Esophagus squamous epithelium (tissue), 5 donors: ENCODE measurements at places on chromosomes 2 and 18. TPM values are rescaled to one million over a fixed set of nuclear protein-coding genes. Genes with fewer than 3 reads are reported as not detected.
A peak's percentile ranks its signal among the peaks of the same experiment; 100 is the strongest.

DNA sequence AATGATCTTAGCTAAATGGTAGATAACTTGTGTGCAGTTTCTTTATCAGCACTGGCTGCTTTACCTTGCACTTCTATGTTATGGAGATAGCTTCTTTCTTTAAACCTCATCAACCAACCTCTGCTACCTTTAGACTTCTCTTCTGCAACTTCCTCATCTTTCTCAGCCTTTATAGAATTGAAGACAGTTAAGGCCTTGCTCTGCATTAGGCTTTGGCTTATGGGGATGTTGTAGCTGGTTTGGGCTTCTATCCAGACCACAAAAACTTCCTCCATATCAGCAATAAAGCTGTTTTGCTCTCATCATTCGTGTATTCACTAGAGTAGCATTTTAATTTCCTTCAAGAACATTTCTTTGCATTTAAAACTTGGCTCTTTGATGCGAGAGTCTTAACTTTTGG, 123.7 kb downstream of the PIK3C3 start:
- H3K27ac ChIP-seq = no peak overlapping the region
- peaks cover 3% of the 10 kb centered on the region for H3K36me3 ChIP-seq
- H3K4me3 ChIP-seq = no peak overlapping the region
- no peaks in the 10 kb centered on the region for H3K4me1 ChIP-seq

- no peaks in the 10 kb centered on the region for H3K27me3 ChIP-seq
- H3K4me1 ChIP-seq = no peaks in the 10 kb centered on the region
- no peak for DNase-seq
- H3K36me3 ChIP-seq = no peaks in the 10 kb centered on the region
- no peak overlapping the region for H3K27ac ChIP-seq
- H3K4me3 ChIP-seq = no peak overlapping the region
Measured at GRCh38 chr18:6313415-6313814, 101.3 kb downstream of the L3MBTL4 start.

GRCh38 chr18:31486165-31486564, 11.8 kb upstream of the DSG2 start:
- DNase-seq = no peak
- H3K4me3 ChIP-seq = no peak overlapping the region
- no peaks in the 10 kb centered on the region for H3K4me1 ChIP-seq
- H3K27ac ChIP-seq = peak overlapping the region; percentile 82

GRCh38 chr18:26993568-26993967, 128.1 kb upstream of the AQP4 start:
- no peaks in the 10 kb centered on the region for H3K36me3 ChIP-seq
- H3K4me3 ChIP-seq = no peak overlapping the region

Gene CYBRD1
- total RNA-seq = 12.3 TPM

DNA sequence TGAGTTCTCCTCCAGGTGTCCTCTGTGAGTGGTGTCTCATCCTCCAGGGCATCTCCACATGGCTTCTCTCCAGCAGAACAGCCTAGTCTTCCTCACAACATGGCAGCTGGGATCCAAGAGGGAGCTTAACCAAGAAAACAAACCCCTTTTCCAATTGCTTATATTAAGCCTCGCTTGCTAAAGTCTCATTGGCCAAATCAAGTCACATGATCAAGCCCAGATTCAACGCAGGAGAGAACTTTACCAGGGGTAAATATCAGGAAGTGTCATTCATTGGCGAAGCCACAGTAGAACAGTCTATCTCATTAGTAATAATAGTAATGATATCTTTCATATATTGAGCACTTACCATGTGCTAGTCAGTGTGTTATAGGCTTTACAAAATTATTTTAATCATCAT, 53.1 kb downstream of the CDC42EP3 start:
- no peak for DNase-seq
- no peaks in the 10 kb centered on the region for H3K27me3 ChIP-seq

DNA sequence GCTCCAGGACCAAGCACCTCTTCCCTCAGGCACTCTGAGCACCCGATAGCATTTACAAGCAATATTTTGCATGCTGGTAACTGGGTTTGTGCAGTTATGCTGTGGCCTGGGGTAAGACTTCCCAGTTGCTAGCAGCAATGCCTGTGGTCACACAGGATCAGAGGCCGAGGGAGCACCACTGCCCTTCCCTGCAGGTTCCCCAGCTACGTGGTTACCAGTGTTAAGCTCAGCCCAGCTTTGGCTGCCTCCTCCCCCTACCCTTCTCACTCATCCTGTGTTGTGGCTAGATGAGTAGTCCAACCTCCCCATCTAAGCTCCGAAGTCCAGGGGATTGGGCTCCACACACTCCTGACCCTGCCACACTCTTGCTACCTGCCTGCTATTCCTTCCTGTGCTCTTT, 141.1 kb downstream of the CELF4 start:
- no peaks in the 10 kb centered on the region for H3K36me3 ChIP-seq
- no peak overlapping the region for H3K27ac ChIP-seq
- H3K4me1 ChIP-seq = no peaks in the 10 kb centered on the region
- no peaks in the 10 kb centered on the region for H3K27me3 ChIP-seq

- no peak overlapping the region for H3K4me3 ChIP-seq
- no peak for DNase-seq
- no peaks in the 10 kb centered on the region for H3K27me3 ChIP-seq
- no peak overlapping the region for H3K27ac ChIP-seq
- H3K36me3 ChIP-seq = no peaks in the 10 kb centered on the region
- no peaks in the 10 kb centered on the region for H3K4me1 ChIP-seq
Measured at GRCh38 chr18:47436871-47437270, 185.4 kb upstream of the SKOR2 start.
